ENCODE measurements at places on chromosomes 3 and 15.

GRCh38 chr15:98381446-98381845 lies 266.9 kb upstream of the IGF1R start:
- no peak for DNase-seq

DNA sequence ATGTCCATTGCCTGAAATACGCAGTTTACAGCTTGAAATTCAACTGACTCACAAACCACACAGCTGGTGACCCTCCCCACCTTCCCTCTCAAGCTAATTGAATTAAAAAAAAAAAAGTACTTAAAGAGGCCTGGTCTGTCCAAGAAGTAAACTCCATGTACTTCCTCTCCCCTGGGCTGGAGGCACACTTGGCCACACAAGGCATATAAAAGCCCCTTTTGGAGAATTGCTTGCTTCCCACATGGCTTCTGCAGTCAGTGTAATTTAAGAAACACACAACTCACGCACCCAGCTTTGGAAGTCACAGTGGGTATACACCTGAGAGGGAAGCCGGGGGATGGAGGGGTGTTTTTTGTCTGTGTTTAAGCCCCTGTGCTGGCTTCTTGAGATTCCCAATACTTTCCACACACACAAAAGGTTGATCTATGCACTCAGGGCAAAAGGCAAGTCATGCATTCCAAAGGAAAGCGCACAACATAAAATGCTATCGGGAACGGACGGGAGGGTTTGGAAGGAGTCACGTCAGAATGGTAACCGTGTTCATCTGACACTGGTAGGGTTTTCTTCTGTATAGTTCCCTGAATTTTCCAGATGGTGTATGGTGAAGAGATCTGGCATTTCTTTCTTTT lies 106.6 kb upstream of the ALDH1A3 start:
- no peak for DNase-seq

- DNase-seq: no peak
Observed at GRCh38 chr3:69012800-69013252, 658 bp downstream of the EOGT start.

DNA sequence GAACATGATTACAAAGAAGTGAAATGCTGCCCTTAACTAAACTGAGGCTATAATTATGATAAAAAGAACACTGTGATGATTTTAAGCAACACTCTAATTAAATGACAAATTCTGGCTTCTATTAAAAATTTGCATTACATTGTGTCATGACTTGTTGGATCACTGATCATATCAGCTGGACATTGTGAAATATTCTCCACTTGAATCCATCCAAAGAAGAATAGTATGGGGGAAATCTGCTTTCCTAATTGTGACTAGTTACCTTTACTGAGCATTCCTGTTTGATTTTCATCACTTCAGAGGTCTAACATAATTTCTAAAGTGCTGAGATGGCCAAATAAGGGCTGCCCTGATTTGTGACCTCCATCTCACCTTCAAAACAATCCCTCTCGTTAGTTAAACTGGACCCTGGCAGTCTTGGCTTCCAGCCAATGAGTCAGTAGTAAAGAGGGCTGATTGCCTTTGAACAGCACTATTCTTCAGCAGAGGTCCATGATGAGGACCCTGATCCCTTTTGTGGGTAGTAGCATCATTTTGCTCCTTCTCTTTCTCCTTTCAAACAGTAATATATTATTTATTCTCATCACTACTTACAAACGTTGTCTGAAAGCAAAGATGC lies 53.5 kb upstream of the LEKR1 start:
- no peak for DNase-seq

DNA sequence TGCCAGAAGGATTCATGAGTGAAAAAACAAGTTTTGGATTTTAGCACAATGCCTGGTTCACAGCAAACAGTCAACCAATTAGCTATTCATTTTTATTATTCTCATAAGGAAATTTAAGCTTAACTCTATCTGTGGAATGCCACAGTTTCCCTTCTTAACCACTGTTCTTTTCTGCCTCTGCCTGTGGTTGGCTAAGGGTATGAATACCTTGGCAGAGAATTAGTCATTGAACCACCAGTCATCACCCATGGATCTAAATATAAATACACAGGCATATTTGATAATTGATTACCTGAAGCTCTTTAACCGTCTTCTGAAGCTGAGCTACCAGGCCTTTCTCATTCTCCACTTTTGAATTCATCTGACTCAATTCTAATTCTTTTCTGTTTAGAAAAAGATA lies 79.9 kb downstream of the MYH15 start:
- no peak for DNase-seq

DNA sequence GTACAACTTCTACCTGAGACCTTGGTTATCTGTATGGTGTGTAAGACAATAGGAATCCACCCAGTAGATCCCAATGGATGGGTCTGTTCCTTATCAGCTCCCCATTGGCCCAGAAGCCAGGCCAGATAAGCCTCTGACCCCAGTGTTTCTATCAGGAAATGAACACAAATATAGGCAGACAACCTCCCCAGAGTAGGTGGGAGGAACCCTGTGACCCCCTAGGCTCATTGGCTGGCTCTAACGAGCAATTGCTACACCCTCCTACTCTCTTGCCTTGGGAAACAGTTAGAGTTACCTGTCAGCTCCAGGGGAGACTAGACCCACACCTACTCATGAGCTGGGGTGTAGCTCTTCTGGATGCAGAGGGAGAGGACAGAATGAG lies 299.9 kb downstream of the UACA start:
- DNase-seq: no peak

DNA sequence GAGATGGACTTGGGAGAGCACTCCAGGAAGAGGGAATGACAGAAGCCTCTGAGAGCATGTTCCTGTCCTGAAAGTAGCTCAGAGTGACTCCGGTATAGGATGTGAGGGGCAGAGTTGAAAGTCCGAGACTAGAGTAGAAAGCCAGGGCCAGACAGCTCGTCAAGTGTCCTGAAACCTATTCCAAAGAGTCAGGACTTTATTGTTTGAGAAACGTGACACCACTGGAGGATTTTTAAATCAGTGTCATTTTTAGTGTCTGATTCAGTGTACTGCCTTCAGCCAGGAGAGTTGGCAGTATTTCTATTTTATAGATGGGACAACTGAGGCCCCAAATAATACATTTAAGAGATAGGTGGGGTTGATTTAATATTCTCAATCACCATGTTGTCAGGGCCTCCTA lies 1.6 kb upstream of the RBMS3 start:
- no peak for DNase-seq

GRCh38 chr3:180375831-180376230 lies 226.1 kb upstream of the TTC14 start:
- no peak for DNase-seq

DNA sequence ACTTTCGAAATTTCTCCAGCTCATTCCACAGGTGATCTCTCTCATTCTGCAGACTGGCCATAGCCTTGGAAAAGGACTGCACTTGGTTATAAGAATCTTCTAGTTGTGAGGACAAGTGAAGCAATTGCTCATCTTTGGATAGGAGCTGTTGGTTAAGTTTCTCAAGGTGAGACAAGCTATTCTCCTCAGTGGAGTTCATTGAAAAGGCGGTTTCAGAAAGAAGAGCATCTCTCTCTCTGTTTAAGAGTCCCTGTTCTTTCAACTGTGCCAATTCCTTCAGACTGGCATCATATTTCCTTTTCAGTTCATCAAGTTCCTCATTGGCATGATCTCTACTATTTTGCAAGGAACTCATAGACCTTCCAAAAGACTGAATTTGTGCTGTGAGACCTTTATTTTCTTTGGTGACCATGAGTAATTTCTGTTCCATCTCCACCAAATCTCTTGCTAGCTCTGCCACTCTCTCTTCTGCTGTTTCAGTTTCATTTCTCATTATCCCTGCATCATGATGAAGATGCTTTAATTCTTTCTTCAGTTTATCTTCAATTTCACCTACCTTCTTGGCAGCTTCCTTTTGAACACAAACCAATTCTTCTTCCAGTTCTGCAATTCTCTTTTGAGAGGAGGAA lies 30.2 kb upstream of the HCLS1 start:
- no peak for DNase-seq

DNA sequence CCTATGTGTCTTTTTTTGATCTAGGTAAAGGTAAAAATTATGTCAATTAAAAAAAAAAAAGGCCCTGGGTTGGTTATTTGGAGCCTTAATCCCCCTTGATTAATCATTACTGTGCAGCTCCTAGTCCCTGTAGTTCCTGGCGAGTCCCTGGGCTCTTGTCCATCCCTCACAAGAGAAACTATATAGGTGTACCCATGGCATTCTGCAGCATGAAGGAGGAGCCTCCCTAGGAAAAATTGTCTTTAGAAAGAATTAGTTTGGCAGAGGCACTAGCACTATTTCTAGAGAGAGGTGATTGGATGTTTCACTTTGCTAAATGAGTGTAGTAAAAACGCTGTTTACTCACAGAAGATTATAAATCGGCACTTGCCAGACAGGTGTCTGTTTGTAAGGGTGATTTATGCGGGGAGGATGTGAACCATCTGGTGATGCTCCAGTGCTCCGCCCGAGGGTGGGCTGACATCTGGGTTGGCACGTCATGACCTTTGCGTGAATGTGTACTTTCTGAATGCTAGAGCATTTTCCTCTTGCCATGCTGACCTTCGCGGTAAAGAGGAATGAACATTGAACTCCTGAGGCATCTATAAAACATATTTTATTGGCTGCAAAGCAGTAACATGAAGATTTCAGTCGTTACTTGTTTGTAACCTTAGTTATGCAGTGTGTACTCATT lies 12.6 kb downstream of the PLCL2 start:
- DNase-seq: peak; percentile 19

DNA sequence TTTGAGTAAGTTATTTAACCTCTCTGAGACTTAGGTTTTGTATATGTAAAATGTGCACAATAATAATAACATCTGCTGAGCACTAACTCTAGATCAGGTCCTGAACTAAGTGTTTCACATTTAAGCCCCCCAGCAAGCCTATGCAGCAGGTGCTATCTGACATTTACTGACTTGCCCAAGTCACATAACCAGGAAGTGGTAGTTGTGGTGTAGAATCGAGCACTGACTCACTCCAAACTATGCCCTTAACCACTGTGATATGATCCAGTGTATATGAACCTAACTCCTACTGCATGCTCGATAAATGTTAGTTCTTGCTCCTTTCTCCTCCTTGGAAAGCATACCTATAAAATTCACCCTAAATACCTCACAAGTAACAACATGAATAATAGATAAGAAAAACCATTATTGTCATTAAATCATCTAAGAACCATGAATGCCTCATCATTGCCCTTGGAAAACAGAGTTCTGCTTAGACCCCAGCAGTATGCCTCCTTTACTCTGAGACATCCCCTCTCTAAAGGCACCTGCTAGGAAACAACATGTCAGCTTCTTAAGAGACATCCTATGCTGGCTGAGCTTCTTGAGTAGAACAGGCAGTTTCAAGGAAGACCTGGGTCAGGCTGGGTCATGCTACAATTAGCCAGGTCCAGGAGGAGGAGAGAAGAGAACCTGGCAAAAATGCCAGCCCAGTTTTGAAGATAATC lies 3.0 kb upstream of the SHC4 start:
- no peak for DNase-seq

- DNase-seq: no peak
Observed at GRCh38 chr15:56957812-56958406, 39.5 kb downstream of the TCF12 start.

GRCh38 chr15:71623111-71623510 lies 187.2 kb upstream of the NR2E3 start:
- no peak for DNase-seq

DNA sequence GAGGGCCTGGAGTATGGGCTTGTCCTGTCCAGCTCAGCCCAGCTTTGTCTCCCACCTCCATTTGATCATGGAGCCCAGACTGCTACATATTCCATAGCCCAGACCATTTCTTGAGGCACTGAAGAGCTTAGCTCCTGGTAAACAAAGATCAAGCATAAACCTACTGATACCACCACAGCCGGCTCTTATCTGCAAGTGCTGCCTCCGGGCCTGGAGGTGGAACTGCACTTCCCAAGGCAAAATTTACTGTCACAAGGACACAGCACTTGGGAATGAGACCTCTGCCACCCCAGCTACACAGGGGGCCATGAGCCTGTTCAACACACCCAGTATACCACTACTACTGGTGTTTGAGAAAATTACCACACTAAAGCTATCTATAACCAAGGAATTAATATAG lies 53.7 kb upstream of the PLSCR5 start:
- DNase-seq: no peak

DNA sequence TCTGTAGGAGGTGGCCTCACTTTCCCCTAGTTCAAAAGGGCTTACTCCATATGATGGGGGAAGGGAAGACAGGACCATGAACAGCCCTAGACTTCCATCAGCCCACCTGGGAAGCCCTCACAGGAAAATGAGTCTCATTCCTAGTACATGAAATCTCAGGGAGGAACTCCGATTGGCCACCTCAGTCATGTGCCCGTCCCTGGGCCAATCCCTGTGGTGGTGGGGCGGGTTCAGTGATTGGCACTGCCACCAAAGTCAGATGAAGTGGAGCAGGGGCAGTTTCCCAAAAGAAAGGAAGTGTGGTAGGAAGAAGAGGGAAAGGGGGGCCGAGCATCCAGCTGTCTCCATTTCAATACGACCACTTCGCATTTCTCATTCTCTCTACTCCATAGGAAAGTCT lies 25.9 kb upstream of the GP9 start:
- no peak for DNase-seq

GRCh38 chr3:15903164-15903563 lies 105.4 kb upstream of the ANKRD28 start:
- no peak for DNase-seq

DNA sequence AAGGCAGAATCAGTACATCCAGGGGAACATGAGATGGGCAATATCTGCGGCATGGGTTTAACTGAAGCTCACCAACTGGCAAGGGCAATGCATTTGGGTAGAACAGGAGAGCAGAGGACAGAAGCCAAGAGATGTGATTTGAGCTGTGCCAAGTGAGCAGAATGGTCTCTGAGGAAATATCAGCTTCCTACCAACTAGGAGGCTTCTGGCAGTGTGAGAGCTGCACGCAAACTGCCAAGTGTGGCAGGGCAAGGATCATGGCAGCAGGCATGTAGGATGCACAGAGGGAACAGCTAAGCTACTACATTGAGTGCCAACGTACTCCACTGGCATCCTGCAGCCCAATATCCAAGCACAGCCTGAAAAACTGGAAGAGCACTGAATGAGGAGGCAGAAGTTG lies 1036.5 kb downstream of the TUSC7 start:
- DNase-seq: no peak

DNA sequence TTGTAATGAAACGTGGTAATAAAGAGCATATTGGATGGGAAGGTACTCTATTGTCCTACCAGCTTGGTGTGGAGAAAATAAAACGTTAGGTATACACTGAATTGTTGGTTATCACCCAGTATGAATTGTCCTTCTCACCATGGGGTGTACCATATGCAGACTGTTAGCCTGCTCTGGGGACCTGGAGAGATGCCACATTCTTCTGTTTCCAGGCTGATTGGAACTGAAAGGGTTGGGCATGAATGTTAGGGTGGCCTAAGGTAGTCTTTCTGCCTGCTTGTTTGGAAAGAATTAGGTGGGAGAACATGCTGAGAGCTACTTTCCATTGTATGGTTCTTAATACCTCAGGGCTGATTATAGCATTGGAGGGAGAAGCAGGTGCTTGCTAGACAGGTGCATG lies 340.6 kb downstream of the PTPRG start:
- no peak for DNase-seq

GRCh38 chr3:48859206-48859605 lies 11.5 kb upstream of the PRKAR2A start:
- no peak for DNase-seq

- DNase-seq: no peak
Observed at GRCh38 chr15:81758818-81759284, 287.0 kb downstream of the MEX3B start.
